NCI-H1436 treated with DMSO at 0.1 percent for 48 hours (cell line): ENCODE measurements at places on chromosomes 16 and 17.

DNA sequence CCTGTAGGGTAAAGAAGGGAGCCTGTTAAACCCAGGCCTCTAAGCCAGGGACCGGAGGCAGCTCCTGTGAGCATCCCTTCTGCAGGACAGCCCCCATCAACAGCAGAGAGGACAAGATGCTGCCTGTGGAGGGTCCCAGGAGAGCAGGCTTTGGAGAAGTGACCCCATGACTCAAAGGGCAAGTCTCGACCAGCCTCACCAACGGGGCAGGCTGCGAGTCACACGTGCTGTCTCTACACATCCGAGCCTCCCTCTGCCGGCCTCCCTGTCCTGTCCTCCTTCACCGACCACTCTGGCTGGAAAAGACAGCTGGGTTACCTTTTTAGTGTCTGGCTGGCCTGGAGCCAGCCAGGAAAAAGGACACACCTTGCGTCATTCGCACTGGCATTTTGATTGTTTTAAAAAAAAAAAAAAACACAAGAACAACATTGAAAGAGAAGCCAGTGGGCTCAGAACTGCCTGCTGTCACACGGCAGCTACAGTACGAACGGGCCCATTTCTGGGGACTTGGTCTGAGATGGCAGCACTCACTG is 74.5 kb upstream of the RCVRN start:
- DNase-seq, result no peak

GRCh38 chr16:73143576-73144422 is 95.9 kb upstream of the ZFHX3 start:
- no peak for DNase-seq

- no peak for DNase-seq
Observed at GRCh38 chr16:729768-730665, 3.1 kb downstream of the HAGHL start.

GRCh38 chr16:29858149-29858849 is 4.7 kb downstream of the CDIPT start:
- DNase-seq, result no peak

- DNase-seq, result no peak
Observed at GRCh38 chr17:29620271-29620670, 2.4 kb downstream of the CORO6 start.

- DNase-seq, result no peak
Observed at GRCh38 chr16:12061336-12062055, 85.0 kb downstream of the SNX29 start.

- DNase-seq, result no peak
Observed at GRCh38 chr17:67459985-67460384, 82.9 kb downstream of the PITPNC1 start.

DNA sequence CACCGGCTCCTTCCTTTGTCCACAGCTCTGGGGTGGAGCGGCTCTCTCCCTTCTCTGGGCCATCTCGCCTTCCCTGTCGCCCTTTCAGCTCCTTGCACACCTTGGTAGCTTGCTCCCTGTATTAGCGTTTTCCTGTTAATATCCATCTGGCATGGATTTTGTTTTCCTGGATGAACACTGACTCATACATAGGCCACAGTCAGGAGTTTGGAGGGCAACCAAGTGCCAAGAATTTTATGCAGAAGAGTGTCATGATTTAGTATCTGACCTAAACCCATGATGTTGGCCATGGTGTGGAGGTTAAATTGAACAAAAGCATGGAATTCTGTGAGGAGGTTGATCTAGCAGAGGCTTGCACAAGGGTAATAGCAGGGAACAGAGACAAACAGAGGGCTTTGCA is 180.9 kb downstream of the AIPL1 start:
- no peak for DNase-seq

GRCh38 chr17:43366891-43367736 is 31.7 kb upstream of the ARL4D start:
- no peak for DNase-seq
